ENCODE measurements at places on chromosomes 1 and 21. TPM values are rescaled to one million over a fixed set of nuclear protein-coding genes. Genes with fewer than 3 reads are reported as not detected.

RXFP4 gene
- total RNA-seq = not detected

DIPK1A gene
- 6.7 TPM for total RNA-seq

GBP7 gene
- total RNA-seq = not detected

GRCh38 chr1:8790987-8791386 is 26.5 kb downstream of the RERE start:
- no peak for DNase-seq

DNA sequence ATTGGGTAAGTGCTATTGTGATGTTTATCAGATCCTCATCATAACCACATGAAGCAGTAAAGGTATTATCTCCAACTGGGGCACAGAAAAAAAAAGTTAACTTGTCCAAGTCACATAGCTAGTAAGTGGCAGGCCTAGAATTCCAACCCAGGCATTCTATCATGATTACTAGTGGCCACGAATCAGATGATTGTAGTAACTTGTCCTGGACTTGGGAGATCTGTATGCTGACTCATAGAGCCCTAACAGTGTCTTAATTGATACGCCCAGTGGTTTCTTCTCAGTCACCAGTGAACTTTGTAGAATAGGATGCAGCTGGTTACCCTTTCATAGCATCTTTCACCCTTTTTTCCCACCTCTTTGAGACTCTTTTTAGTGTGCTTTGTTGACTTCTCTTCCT is 91.1 kb upstream of the UBE2U start:
- no peak for DNase-seq

DNA sequence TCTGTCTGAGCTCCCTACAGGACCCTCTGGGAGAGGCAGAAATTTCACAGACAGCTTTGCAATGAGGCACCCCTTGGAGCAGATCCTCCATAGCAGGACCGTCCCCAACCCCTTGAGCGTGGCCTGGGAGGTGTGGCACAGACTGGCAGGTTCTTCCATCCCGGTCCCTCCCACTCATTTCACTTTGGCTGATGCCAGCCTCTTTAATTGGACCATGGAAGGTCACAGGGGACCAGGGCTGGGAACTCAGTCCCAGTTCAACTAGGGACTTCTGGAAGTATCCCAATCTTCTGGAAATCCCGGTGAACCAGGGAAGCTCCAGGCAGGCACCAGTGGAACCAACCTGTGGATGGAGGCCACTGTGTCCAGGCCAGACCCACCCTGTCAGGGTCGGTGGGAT is 83.7 kb downstream of the SPSB1 start:
- no peak for DNase-seq

GRCh38 chr1:54701996-54702395 is 13.7 kb upstream of the TTC4 start:
- no peak for DNase-seq

DNA sequence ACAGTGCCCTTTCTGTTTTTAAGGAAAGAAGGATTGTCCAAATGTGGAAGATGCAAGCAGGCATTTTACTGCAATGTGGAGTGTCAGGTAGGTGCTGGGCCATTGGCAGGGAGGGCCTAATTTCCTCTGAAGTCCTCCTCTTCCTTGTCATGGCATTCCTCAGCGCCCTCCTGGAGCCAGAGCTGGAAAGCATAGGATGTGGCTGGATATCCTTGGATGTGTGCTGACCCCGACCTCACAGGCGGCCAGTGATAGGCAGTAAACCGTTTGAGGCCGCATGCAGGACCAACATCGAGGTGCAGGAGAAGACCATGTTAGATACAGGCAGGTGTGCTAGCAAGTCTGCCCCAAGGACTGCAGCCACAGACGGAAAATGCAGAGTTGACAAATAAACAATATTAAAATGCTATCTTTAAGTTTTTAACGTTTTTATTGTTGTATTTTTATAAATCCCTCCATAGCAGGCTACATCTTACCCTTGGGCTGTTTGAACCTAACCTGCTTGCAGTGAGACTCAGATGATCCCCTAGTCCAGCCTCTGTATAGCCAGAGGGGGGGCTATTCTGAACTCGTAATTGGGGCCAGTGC is 24.3 kb downstream of the SMYD2 start:
- DNase-seq = no peak

DNA sequence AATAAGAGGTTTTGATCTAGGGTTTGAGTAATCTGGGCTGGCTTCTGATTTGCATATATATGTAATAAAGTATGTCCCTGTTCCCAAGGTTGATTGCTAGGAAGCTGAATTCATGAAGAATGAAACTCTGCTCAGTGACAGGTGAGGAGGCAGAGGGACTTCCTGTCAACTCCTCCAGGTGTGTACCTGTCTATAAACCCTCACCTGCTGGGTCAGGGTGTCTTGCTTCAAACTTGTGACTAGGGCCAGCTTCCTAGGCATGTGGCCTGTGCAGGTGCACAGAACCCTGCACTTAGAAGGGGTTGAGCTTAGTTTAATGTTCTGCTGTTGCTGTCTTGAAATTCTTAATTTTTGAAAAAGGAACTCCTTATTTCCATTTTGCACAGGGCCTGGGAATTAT is 21.1 kb downstream of the OLFML3 start:
- DNase-seq = no peak

DNA sequence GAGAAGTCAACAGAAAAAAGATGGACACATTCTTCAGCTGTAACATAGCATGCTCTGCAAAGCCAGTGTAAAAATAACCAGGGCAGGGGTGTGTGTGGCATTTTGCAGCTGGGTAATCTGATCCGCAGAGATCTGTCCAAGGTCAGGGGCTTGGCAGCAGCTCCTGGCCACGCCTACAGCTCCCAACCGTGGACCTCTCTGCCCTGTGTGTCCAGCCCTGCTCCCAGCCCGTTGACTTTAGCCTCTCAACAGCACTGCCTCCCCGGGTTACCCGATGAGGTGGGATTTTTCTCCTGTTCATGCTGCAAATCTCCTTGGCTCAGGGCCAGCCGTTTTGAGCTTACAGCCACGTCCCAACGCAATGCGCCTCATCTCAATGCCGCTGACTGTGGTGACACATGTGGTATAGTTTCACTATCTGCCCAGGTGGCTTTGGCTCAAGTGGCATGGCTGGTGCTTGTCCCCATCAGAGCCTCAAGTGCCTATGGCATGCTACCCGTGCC is 68.1 kb downstream of the VWA5B1 start:
- peak; percentile 75 for DNase-seq

GRCh38 chr1:30232288-30232899 is 491.0 kb downstream of the MATN1 start:
- no peak for DNase-seq

- DNase-seq = no peak
These were observed 8.7 kb upstream of the MYOC start for GRCh38 chr1:171661076-171661650.

- peak; percentile 97 for DNase-seq
These were observed 15.3 kb downstream of the INPP5B start for GRCh38 chr1:37931361-37932158.

All from Right ventricle myocardium inferior (tissue), 1 donor.